ENCODE measurements at places on chromosomes 2 and 18. TPM values are rescaled to one million over a fixed set of nuclear protein-coding genes. Genes with fewer than 3 reads are reported as not detected.

Gene CIAO1
- 69.9 TPM for total RNA-seq

Gene SH2D6
- 0.43 TPM for total RNA-seq

Gene SPP2
- total RNA-seq: not detected

Gene GRP
- total RNA-seq: not detected

Gene AFF3
- 6.1 TPM for total RNA-seq

Gene ATP6V1C2
- not detected for total RNA-seq

All from articular chondrocyte of knee joint (primary cell).